Stimulated activated CD4-positive, alpha-beta T cell treated with anti-CD3 and anti-CD28 coated beads, TNF-alpha, amount 100 ng/mL, for 1 hour (primary cell): ENCODE measurements at places on chromosomes 4 and X.

GRCh38 chr4:61293707-61294400, 93.7 kb downstream of the ADGRL3 start:
- no peak for DNase-seq

- no peak for DNase-seq
Observed at GRCh38 chr4:62806816-62807215, 1602.4 kb downstream of the TECRL start.

DNA sequence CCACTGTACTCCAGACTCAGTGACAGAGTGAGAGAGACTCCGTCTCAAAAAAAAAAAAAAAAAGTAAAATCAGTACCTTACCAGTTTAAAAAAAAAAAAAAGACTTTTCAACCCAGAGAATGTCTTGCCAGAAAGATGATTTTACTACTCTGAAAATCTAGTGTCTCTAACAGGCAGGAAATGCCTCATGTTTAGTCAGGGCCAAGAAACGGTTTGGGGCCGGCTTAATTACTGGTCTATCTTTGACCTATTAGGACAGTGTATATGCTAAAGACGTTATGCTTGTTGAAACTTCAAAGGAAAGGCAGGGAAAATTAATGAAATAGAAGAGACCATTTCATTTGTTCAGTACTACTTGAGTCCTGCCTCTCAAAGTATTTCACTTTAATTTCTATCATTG, 9.9 kb downstream of the BEND4 start:
- no peak for DNase-seq

DNA sequence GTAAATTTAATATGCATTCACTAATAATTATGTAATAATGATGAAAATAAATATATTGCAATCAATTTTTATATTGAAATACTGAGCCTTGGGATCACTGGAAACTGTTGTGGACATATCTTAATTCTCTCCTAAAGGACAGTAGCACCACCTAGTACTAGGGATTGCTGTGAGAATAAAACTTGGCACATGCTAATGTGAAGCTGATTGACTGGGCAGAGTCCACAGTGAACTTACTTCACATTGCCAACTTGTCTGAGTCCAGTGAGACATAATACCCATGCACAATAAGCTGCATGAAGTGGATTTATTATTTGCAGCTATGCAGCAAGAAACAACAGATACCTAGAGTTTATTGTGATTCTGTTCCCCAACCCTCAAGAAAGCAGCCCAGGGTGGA, 131.1 kb downstream of the GABRG1 start:
- DNase-seq, result no peak

- no peak for DNase-seq
Observed at GRCh38 chr4:62543002-62543401, 1342.9 kb downstream of the ADGRL3 start.

DNA sequence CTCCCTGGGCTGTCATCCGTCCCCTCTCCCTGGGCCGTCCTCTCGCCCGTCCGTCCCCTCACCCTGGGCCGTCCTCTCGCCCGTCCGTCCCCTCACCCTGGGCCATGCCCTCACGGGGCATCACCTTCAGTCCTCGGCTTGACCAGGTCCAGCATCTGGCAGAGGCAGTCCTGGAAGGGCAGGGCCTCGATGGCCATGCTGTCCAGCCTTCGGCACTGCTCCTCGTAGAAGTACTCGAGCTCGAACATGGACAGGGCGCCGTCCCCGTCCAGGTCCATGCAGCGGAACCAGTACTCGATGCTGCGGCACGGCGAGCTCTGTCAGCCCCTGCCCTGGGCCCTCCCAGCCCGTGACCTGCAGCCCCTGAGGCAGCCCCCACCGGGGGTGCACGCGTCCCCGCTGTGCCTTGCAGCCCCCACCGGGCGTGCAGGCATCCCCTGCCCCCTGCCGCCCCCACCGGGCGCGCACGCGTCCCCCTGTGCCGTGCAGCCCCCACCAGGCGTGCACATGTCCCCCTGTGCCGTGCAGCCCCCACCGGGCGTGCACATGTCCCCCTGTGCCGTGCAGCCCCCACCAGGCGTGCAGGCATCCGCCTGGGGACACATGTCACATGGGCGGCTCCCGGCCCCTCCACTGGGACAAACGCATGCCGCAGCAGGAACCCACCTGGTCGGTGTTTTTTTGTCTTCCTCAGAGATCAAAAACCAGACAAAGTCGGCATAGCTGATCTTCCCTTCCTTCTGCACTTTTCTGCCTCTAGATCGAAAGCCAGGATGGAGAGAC, 22.2 kb upstream of the GTPBP6 start:
- DNase-seq, result no peak

GRCh38 chr4:79626611-79627010, 218.6 kb upstream of the GK2 start:
- no peak for DNase-seq

GRCh38 chrX:14915596-14915995, 42.4 kb downstream of the MOSPD2 start:
- DNase-seq, result no peak

- no peak for DNase-seq
Observed at GRCh38 chr4:46958742-46959488, 34.5 kb downstream of the GABRA4 start.

DNA sequence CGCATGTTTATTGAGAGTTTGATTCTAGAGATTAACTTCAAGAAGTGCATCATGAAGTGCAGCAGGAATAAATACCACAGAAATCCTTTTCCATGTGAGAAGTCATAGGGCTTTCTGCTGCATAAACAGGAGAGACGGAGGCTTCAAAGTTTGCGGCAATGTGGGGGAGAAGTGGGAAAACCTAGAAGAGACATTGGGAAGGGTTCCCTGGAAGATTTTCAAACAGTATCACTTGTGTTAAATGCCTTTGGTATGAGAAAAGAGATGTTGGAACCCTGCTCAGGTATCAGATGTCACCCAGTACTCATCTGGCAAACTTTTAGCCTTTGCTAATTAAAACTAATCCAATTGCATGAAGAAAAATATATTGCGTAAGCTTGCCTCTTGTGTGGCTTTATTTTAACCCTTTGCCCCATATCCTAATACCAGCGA, 15.4 kb downstream of the NHS start:
- no peak for DNase-seq

DNA sequence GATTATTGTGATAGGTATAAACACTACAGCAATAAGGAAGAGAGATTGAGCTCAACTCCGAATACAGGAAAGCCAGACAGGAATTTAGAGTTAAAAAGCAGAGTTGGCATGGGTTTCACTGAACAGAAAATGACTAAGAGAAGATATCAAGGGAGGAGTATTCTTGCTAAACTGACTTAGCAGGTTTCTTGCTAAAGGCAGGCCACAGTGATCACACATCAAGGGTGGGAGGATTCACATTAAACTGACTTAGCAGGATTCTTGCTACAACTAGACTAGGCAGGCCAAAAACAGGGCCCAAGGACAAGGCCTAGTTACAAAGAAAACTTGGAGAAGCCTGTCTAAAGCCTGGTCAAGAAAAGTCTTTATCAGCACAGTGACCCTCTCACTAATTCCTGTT, 195.1 kb downstream of the MAGEB5 start:
- no peak for DNase-seq

DNA sequence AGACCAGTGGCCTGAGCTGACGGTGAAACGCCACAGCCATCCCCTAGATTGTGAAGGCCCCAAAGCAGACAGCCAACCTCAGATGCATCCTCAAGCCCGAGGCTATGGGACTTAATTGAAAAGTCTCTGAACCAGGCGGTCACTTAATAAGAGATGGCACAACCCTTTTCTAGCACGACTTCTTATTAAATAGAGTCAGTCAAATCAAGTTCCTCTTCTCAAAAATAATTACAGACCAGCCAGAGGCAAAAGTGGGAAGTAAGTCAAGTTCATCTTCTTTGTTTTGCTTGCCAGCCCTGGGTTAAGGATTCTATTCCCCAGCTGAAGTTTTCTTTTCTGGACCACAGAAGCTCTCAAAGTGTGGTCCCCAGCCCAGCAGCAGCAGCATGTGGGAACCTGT, 9.7 kb upstream of the SH3KBP1 start:
- DNase-seq, result no peak

DNA sequence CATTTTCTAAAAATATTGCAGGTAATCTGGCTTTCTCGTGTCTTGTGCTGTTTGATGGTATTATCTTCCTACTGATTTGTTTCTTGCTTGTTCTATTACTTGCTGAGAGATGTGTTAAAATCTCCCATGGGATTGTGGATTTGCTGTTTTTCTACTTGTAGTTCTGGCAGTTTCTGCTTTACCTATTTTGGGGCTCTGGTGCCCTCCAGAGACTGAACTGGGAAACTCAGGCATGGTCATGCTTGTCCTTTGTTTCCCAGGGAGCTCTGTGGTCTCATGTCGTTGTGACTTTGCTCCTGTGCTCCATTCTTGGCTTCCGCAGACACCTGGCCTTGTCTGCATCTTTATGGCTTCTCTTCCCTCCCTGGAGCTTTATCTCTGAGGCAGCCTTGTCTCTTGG, 39.5 kb downstream of the NSD2 start:
- DNase-seq, result no peak

DNA sequence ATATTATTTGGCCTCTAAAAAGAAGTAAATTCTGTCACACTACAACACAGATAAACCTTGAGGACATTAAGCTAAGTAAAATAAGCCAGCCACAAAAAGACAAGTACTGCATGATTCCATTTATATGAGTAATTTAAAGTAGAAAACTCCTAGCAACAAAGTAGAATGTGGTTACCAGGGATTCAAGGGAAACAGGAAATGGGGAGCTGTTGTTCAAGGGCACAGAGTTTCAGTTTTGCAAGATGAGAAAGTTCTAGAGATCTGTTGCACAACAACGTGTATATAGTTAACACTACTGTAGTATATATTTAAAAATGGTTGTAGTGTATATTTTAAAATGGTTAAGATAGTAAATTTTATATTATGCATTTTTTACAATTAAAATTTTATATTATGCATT, 25.4 kb downstream of the SEC31A start:
- no peak for DNase-seq

DNA sequence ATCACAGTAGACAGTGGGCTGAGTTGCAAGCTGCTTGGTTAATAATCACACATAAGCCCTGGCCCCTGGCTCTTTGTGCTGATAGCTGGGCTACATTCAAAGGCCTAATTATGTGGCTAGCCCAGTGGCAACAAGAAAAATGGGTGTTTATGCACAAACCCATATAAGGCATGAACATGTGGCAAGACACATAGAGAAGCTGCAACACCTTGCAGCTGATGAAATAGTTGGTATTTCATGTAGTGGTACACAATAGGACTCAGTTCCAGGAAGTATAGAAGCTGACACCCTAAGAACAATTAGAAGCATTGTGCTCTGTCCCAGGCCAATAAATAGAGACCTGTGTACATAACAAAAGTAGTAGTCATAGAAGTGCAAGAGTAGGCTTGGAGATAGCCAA, 14.6 kb upstream of the ZNF630 start:
- no peak for DNase-seq
